ENCODE measurements at places on chromosomes 7 and 10. TPM values are rescaled to one million over a fixed set of nuclear protein-coding genes. Genes with fewer than 3 reads are reported as not detected.

Gene IL2RA
- not detected for total RNA-seq

Gene FAM237B
- not detected for total RNA-seq

Gene DNAJC12
- 1.7 TPM for total RNA-seq

Gene TSPAN13
- 91.9 TPM for total RNA-seq

Gene ZC3HAV1
- 5.9 TPM for total RNA-seq

Gene EPHB4
- 8.4 TPM for total RNA-seq

Gene GBX1
- total RNA-seq: not detected

Gene LRRD1
- 0.78 TPM for total RNA-seq

Gene CLRN3
- total RNA-seq: 0.62 TPM

Gene CCDC172
- not detected for total RNA-seq

Gene SOSTDC1
- total RNA-seq: 12.6 TPM

Gene CALCR
- total RNA-seq: not detected

Gene PKD2L1
- 0.62 TPM for total RNA-seq

Measured in occipital lobe (tissue), 3 donors.